SJSA1 (cell line): ENCODE measurements at places on chromosomes 13 and 19. TPM values are rescaled to one million over a fixed set of nuclear protein-coding genes. Genes with fewer than 3 reads are reported as not detected.

Gene CLEC11A
- 0.56 and 1.7 TPM in 2 replicates for total RNA-seq

Gene KMT2B
- total RNA-seq, result 4.9 and 7.4 TPM in 2 replicates

Gene TNFSF11
- total RNA-seq, result 0.05 TPM in 1 of 2 replicates, not detected in the other

- no peak overlapping the region for H3K4me3 ChIP-seq
- no peak for DNase-seq
- H3K27ac ChIP-seq, result no peak overlapping the region
- no peaks in the 10 kb centered on the region for H3K27me3 ChIP-seq
Measured at GRCh38 chr19:13436352-13436751, 69.9 kb downstream of the CACNA1A start.

- peaks cover 1% of the 10 kb centered on the region; the same call in 1 of the 2 replicates for H3K4me1 ChIP-seq
- no peak overlapping the region for H3K4me3 ChIP-seq
- H3K36me3 ChIP-seq, result peaks cover 24% of the 10 kb centered on the region
- no peaks in the 10 kb centered on the region for H3K27me3 ChIP-seq
Measured at GRCh38 chr13:97441368-97441767, 7.4 kb downstream of the RAP2A start.
